RCC 7860 (cell line): ENCODE measurements at places on chromosomes 2 and 18.

DNA sequence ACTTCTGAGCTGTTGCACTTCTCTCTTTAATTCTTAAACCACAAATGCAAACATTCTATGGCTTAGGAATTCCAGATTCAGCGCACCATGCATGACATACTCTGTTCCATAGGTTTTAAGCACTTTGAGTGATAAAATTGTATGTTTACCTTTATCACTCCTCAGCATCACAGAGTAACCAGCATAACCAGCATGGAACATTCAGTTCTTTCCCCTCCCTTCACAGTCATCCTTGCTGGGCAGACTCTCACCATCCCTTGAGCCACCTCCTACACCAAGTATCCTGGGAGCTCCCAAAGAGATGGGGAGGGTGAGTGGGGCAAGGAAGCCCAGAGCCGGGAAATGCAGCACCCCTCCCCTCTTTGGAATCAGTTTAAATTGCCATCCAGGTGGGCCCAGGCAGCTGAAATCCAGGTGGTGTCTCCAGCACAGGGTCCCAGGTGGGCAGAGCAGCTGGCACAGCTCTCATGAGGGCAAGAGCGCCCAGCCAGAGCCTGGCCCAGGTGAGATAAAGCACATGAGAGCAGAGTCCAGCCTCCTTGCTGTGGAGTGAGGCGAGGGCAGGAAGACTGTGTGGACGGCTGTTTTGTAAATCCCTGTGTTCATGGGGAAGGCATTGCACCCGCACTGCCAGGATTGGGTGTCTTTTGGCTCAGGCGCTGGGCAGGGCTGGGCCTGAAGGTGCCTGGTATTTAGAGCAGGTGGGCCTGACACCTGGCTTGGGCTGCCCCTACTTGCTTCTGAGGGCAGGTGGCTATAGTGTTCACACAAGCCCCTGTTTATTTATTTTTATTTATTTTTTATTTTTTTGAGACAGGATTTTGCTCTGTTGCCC, 36.8 kb downstream of the LAMA3 start:
- DNase-seq = no peak

GRCh38 chr2:179272406-179273192, 8.0 kb upstream of the SESTD1 start:
- DNase-seq = no peak

GRCh38 chr18:57853133-57853532, 50.0 kb upstream of the ATP8B1 start:
- no peak for DNase-seq

DNA sequence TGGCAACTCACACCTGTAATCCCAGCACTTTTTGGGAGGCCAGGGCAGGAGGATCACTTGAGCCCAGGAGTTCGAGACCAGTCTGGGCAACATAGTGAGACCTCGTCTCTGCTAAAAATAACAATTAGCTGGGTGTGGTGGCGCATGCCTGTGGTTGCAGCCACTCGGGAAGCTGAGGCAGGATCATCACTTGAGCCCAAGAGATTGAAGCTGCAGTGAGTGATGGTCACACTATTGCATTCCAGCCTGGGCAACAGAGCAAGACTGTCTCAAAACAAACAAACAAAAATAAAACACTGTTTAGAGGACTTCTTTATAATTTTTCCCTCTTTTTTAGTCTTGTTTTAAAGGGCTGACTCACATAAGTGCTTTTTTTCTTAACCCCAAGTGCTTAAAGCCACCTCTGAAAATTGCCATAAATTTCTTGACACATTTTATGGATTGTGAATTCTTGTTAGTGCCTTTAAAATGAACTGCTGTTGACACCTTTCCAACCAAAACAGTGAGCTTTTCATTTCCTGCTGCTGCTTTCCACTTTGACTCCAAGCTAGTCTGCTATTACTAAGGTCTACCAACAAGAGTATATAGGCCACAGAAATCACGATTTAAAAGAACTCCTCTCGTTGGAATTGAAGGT, 41.7 kb downstream of the CYP20A1 start:
- DNase-seq = no peak

- DNase-seq = no peak
Measured at GRCh38 chr2:100909534-100910081, 89.7 kb downstream of the NPAS2 start.
